ENCODE measurements at places on chromosomes 4 and X. TPM values are rescaled to one million over a fixed set of nuclear protein-coding genes. Genes with fewer than 3 reads are reported as not detected.
A peak's percentile ranks its signal among the peaks of the same experiment; 100 is the strongest.

DNA sequence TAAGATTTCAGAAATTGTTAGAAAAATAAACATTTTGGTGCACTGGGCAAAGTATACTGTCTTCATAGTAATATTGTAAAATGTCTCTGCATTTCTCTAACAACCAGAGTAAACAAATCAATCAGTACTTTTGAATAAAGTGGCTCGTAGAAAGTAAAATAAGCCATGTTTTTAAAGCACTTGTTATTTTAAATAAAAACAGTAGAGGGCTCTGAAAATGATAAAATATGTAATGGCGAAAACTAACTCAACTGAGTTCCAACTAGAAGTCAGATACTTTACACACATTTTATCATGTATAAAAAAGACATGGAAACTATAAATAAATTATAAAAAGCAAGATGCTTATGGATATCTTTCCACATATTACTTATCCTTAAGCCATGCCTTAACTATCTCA, 1134.4 kb downstream of the PDHA2 start:
- DNase-seq, result no peak
- no peaks in the 10 kb centered on the region for H3K36me3 ChIP-seq
- no peaks in the 10 kb centered on the region for H3K4me1 ChIP-seq
- no peak overlapping the region for H3K4me3 ChIP-seq
- no peak overlapping the region for H3K27ac ChIP-seq

DNA sequence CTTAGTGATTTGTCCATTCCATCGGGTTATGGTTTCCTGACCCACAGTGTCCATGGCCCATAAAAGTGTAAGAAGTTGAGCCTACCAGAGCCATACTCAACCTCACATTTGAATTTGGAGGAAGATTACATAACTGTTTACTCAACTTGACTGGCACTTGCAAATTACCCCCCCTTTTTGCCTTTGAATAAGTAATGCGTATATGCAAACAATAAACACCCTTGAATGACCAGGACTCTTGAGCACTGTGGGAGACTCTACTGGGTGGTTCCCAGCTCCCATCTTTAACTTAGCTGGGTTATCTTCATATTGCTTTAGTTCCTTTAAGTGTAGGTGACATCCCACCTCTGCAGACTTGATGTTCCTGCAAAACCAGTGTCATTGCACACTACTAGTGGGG, 30.6 kb upstream of the STIM2 start:
- H3K27me3 ChIP-seq, result no peaks in the 10 kb centered on the region
- no peaks in the 10 kb centered on the region for H3K36me3 ChIP-seq
- H3K4me3 ChIP-seq, result no peak overlapping the region
- H3K27ac ChIP-seq, result no peak overlapping the region

DNA sequence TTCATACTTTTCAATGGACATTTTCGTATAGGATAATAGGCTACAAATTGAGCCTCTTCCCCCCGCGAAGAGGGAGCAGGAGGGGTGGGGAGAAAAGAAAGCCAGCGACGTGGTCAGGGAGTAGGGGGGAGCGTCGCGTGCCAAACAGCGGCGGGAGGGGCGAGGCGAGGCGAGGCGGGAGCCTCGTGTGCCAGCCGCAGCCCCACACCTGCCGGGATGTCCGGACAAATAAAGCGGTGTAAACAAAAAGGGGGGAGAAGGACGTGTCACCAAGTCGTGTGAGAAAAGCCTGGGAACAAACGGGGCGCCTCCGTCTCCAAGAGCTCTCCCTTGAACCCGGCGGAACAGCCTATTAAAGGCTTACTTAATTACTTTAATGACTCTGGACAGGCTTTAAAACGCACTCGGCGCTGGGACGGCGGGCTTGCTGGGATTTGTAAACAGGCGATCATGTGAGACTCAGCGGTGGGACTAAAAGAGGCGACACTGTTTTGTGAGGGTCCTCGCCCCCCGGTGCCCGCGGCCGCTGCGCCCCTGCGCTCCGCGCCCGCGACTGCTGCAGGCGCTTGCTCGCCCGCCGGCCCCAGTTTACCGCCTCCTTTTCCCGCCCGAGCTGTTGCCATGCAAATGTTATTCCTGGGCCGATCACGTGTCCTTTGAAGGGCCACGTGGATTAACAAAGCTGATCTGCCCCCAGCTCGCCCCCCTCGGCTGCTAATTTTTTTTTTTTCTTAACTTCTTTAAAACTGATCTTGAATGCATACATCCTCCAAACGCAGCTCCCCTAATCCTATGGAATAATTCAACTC, at the start of gene HELT:
Gene HELT (plus strand): TSS at position 527 of the 809 bp plus-strand sequence. CDS start 439 bp downstream, outside the sequence.
- peak within 1 kb of the TSS; percentile 42 for H3K4me3 ChIP-seq
- H3K4me1 ChIP-seq, result peaks cover 3% of the 10 kb centered on the region
- no peak for DNase-seq
- no peak within 1 kb of the TSS for H3K27ac ChIP-seq

The MCF2 gene
- total RNA-seq, result not detected

The POU3F4 gene
- not detected for total RNA-seq

The PABPC4L gene
- 1.3 TPM for total RNA-seq

The SORCS2 gene
- 0.32 TPM for total RNA-seq
